Naive thymus-derived CD4-positive, alpha-beta T cell (primary cell): ENCODE measurements at places on chromosomes 3 and 15.

DNA sequence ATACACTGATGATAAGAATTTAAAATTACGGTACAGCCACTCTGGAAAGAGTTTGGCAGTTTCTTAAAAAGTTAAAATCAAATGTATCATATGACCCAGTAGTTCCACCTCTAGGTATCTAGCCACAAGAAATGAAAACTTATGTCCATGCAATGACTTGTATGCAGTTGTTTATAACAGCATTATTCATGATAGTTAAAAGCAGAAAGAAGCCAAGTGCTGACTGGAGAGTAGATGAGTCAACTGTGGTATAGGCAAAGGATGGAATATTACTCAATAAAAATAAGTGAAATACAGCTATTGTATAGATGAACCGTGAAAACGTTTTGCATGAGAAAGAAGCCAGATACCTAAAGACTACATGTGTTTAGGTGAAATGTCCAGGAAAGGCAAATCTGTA, 14.8 kb downstream of the GPR87 start:
- DNase-seq, result no peak

GRCh38 chr3:30299674-30300385, 306.6 kb upstream of the TGFBR2 start:
- DNase-seq, result no peak

GRCh38 chr15:56245871-56246814, 2.5 kb upstream of the RFX7 start:
- peak; percentile 85 for DNase-seq

- DNase-seq, result no peak
Observed at GRCh38 chr3:139358841-139359562, 15.2 kb downstream of the MRPS22 start.

DNA sequence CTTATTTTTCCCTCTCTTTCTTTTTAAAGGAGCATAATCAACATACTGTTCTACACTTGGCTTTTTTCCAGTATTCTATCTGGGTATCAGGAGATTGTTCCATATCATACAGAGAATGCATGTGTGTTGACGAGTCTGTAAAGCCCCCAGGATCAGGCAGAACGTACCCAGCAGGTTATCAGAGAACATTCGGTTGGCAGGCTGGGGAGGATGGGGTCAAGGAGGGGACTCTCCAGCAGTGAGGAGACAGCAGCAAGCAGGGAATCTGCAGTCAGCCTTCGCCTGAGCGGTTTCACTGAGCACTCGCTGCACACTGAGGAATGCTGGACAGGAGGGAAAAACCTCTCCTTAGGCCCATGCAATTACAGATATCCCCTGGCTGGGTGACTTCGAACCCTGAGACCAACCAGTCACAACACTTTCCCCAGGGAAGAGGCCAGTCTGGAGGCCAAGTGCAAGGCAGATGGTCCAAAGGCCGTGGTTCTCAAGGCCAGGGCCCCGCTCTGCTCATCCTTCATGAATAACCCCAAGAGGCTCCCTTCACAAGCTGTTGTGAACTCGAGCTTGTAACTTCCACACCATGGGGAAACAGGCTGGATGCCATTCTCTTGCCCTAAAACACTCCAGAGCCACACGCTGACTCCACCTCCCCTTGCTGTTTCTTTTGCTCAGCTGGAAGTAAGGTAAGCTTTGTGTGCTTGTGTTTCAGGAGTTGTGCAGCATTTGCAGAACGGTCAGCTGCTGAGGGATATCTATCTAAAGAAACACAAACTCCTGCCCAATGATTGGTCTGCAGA, 60.1 kb downstream of the PXYLP1 start:
- DNase-seq, result no peak

GRCh38 chr3:196237203-196237602, 20.9 kb downstream of the SLC51A start:
- DNase-seq, result no peak

DNA sequence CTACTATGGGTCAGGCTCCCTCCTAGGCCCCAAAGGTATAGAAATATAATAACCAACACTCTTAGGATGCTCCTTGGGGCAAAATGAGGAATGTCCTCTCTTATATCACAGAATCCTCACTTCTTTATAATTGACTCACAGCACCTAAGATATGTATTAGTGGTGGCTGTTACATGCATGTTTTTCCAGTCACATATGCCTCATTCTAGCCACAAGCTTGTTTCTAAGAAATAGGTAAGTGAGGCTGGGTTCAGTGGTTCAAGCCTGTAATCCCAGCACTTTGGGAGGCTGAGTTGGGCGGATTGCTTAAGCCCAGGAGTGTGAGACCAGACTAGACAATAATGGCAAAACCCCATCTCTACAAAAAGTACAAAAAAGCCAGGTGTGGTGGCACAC, 57.9 kb upstream of the PSMD6 start:
- no peak for DNase-seq

- DNase-seq, result no peak
Observed at GRCh38 chr3:46866032-46866595, 2.9 kb upstream of the MYL3 start.

DNA sequence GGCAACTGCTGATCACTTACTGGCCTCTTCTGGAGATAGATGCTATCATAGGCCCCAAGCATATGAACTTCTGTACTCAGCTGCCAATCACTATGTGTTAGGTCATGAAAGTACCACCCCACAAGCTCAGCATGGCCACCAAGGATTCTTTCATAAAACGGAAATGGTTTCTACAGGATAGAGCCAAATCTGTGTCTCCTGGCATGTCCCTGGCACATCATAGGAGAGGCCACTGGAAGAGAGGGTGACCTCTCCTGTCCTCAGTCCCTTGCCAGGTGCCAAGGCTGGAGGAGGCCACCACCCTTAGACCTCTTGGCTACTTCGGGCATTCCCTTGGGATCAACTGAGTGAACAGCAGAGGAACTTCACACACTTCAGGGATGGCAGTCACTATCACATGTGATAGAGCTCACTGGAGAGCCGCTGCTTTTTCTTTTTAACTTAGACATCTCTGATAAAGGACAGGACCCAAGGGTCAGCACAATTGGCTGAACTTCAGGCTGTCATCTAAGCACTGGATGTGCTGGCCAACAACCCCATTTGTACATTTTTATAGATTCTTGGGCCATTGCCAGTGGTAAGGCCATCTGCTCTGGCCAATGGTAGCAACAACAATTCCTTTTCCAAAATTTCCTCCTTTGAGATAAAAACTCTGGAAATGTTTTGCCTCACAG, 425.2 kb downstream of the SQOR start:
- DNase-seq, result no peak

DNA sequence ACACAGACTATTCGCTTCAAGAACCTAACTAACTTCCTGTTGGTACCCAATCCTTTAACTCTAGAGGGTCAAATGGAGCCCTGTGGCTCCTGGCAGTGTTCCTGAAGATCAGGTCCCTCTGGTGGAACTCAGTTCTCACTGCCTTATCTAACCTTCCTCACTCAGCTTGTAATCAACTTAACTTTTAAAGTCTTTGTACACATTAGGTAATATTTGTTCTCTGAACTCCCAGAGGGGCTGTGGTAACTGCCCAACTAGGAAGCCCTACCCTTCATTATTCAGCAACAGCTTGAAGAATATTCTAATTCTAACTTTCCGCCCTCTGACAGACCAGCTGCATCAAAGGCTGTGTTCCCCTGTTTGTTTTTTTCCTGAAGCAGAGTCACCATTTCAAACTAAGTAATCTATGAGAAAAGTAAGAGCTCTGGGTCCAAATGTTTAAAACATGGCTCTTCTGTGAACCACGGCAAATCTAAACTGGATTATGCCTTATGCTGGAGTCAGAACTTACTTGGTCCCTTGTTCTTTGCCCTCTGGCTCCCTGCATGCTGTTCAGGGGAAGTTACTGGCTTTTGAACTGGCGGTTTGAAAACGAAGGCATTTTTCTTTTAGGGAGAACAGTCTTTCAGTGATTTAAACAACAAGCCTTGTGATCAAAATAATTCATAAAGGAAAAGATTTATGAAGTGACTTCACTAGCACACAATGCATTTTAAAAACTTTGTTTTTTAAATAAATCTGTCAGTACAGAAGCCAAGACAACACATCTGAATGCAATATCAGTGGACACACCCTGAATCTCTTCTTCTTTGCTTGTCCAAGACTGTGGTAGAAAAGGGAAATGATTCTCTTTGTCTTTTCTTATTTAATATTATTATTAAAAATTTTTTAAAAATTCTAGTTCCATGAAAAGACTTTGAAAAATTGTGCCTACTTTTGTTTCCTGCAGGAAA, 365.6 kb downstream of the TIGIT start:
- no peak for DNase-seq

DNA sequence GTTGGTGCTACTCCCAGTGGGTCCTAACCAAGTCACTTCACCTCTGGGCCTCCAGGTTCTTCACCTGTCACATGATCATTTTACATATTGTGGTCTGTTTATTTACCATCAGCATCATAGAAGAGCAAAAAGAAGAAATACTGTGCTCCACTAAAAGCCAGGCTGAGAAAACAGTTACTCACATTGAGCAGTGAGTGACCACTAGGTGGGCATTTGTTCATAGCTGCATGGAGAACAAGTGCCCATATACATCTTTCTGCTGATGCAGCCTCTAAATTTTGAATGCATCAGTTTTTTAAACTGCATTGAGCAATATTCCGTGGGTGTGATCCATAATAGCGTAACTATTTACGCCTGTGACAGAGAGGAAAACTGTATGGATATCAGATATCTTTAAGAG, 76.2 kb downstream of the DCUN1D1 start:
- DNase-seq, result no peak

DNA sequence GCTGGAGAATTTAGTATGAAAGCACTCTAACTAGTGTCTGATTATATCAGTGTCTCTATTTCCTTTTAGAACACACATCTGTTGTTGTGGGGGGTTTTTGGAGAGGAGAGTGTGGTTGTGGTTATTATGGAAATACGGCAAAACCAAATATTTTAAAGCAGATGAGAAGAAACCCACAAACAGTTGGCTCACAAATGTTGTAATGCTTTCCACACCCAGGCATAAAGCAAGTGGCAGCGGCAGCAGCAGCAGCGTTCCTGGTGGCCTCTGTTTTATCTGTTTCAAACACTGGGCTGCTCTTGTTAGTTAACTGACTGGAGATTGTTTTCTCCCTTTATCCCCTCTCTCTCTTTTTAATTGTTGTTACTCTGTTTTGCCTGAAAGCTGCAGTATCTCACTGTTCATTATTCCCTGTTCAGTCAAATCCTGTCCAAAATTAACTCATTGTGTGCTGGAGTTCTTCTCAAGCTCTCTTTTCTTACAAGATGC, 1045.5 kb upstream of the NR2F2 start:
- DNase-seq, result no peak

DNA sequence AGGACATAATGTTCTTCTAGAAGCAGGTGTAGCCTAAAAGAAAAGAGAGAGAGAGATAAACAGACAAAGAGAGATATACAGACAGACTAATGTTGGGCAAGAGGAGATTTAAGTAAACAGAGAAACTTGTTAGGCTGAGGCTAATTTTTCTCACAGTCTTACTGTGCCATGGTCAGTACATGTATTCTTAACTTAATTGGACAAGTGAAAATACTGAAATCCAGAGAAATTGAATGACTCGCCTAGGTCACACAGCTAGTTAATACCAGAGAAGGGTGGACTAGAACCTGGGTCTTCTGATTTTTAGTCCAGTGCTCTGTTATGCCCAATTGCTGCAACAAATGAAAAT, 6.7 kb upstream of the ZNF609 start:
- DNase-seq, result no peak

- no peak for DNase-seq
Observed at GRCh38 chr3:134307425-134307824, 56.8 kb upstream of the RYK start.

DNA sequence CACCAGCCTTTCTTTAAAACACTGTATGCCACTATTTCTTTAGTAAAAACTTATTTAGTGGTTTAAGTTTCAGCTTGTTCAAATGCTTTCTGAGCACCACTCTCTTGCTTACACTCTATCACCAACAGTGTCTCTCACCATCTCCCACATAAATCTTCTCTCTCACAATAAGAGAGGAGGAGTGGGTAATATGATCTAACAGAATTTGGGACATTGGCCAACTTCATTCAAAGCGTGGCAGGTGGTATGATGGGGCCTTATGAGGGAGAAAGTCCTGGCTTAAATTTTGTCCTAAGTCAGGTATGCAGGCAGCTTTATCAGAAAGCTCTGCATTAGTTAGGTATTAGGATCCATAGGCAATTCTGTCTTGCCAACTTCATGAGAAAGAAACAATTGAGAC, 1132.5 kb downstream of the TUSC7 start:
- no peak for DNase-seq

DNA sequence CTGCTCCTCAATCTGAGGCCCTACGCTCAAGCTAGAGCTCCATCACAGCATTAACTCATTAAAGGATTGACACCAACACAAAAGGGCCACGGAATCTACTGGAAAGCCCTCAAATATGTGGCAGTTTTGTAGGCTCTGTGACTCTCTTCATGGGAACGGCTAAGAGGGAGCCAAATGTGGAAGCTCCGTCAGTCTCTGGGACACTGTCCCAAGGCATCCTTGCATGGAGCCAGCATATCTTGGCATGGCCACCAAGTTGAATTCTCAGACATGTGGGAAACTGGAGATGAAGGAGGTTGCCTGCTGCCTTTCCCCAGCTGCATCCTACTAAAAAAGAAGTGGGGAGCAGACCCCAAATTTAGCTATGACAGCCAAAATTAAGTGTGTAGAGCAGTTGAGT, 296.9 kb downstream of the NTRK3 start:
- DNase-seq, result no peak

DNA sequence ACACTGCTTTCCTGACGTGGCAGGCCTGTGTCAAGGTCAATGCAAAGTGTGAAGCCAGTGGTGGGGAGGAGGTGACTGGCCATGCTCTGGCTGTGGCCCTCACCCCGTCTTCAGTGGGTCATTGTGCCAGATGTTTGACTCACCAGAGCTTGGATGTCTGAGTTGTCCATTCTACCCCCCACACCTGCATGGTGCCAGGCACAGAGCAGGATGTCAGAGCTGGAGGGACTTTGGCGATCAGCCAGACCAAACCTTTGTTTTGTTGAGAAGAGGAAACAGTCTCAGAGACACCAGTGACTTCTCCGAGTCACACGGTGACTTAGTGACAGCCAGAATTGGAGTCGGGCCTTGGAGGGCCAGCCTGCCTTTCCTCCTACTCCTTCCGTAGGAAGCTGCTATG, 49.5 kb downstream of the SMAD6 start:
- DNase-seq, result peak; percentile 27

DNA sequence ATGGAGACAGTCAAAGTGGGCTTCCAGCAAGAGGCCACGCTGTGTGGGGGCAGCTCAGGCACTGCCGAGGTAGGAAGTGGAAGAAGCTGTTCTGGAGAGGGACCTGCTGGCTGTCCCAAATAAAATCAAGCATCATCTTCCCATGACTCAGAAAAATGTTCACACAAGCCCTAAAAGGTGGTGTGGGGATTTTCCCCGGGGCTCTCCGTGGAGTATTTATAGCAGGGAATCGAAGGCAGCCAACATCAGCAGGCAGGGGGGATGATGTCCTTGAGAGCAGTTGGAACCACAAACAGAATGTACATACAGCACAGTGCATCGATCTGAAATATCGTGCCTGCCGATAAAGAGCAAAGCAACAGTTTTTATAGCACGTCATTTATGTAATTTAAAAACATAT, 27.6 kb downstream of the PRR23E start:
- no peak for DNase-seq

GRCh38 chr3:12983319-12983718, 89.9 kb downstream of the IQSEC1 start:
- no peak for DNase-seq
